ENCODE measurements at places on chromosomes 7 and 10.

DNA sequence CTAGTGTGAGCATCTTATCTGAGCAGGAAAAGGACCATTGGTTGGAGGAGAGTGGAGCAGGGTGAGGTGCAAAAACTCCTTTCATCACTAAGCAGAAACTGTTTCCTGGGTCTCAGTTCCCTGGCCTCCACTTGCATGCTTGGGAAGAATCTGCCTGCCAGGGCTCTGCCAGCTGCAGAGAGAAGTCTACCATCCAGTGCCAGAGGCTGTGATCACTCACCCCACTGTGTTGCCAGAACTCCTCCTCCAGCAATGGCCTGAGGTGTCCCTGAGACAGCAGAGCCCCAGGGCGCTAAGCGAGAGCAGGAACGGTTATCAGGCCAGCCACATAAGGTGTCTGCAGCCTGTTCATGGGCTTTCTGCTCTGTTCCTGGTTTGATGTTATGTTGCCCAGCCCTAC is 991.4 kb downstream of the CCSER2 start:
- no peak for DNase-seq

GRCh38 chr7:946256-946996 is 8.1 kb downstream of the ADAP1 start:
- DNase-seq, result no peak

DNA sequence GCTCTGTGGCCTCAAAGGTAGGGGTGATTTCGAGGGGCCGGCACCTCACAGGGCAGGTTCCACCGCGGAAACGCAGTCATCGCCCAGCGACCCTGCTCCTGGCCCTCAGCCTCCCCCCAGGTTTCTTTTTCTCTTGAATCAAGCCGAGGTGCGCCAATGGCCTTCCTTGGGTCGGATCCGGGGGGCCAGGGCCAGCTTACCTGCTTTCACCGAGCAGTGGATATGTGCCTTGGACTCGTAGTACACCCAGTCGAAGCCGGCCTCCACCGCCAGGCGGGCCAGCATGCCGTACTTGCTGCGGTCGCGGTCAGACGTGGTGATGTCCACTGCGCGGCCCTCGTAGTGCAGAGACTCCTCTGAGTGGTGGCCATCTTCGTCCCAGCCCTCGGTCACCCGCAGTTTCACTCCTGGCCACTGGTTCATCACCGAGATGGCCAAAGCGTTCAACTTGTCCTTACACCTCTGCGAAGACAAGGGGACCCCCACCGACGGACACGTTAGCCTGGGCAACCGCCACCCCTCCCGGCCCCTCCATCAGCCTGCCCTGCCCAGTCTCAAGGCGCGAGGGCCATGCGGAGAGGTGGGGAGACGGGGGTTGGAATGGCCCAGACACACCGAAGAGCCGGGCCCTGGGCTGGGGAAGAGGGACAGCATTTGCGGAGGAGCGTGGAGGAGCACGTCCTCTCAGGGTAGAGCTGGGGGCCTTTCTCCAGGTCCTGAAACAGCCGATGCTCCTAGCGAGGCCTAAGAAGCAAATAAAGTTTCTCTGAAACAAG is 6.0 kb downstream of the SHH start:
- no peak for DNase-seq

DNA sequence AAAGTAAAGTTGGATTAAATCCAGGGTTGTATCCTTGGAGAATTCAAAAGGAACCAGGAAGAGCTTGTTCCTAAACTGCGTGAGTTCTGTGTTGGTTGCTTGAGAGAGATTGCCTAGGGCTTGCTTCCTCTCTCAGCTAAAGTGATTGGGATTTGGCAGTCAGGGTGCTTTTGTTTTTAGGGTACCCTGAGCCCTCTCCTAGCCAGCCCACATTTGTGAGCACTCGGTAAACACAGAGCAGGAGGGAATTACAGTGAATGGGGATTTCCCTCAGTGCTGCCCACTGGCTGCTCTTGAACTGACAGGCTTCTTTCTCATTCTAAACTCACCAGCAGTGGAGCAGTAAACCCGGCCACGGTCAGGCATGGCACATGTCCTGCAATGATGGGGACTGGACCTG is 146.9 kb downstream of the TPST1 start:
- DNase-seq, result no peak

- no peak for DNase-seq
Observed at GRCh38 chr7:20795881-20796280, 9.2 kb upstream of the SP8 start.

GRCh38 chr7:140165422-140165821 is 11.4 kb downstream of the KDM7A start:
- no peak for DNase-seq

DNA sequence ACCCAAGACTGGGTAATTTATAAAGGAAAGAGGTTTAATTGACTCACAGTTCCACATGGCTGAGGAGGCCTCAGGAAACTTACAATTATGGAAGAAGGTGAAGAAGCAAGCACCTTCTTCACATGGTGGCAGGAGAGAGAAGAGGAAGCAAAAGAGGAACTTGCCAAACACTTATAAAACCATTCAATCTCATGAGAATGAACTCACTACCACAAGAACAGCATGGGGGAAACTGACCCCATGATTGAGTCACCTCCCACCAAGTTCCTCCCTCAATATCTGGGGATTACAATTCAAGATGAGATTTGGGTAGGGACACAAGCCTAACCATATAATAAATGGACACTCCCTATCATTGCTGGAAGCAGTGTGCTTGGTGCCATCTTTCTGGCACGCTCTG is 506.3 kb downstream of the CALN1 start:
- DNase-seq, result no peak

GRCh38 chr7:8325067-8325466 is 63.1 kb upstream of the ICA1 start:
- DNase-seq, result no peak

GRCh38 chr10:21670391-21670790 is 136.4 kb downstream of the MLLT10 start:
- no peak for DNase-seq

DNA sequence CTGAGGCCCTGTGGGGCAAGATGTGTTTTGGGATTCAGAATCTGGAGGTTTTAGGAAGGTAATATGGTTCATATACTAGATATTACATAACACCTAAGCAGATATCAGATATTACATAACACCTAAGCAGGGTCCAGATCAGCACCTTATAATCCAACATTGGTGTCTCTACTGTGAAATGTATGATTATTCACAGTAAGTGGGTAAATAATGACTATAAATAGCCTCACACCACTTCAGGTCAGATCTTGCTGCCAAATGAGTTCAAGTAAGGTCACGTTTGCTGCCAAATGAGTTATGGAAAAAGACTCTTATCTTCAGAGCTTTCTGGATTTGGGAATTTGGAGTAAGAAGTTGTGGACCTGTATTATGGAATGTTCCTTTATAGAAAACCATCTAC is 14.6 kb downstream of the ADRB1 start:
- DNase-seq, result no peak

DNA sequence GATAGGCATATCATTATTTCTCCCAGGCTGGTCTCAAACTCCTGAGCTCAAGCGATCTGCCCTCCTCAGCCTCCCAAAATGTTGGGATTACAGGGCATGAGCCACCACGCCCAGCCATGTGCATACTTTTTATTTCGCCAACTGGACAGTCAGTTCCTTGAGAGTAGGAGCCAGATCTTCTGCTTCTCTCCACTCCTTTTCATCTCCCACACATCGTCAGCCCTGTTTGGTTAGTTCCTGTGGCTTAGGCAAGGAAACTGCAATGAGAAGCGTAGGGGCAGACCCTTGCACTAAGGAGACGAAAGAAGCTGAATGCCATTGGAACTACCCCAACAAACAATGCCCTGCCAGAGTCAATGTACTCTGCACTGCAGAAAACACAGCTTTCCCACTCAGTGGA is 178.2 kb downstream of the TRIL start:
- DNase-seq, result no peak

- no peak for DNase-seq
Observed at GRCh38 chr10:114357515-114357996, 46.7 kb downstream of the AFAP1L2 start.

DNA sequence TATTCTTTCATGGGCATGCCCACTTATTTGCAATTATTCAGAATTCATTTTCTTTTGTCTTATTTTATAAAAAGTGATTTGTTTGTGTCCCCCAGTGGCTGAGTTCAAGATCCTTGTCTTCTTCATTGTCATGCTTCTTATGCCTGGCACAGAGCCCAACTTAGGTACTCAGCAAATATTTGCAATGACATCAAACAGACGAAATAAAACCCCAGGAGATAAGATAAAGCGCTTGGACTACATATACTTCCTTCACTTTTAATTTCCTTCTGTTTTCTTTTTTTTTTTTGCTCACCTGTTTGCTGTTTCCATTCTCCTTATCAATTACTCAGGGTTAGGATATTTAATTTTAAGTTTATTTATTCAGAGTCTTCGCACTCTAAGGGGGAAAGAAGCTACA is 225.0 kb downstream of the SDHAF3 start:
- no peak for DNase-seq

DNA sequence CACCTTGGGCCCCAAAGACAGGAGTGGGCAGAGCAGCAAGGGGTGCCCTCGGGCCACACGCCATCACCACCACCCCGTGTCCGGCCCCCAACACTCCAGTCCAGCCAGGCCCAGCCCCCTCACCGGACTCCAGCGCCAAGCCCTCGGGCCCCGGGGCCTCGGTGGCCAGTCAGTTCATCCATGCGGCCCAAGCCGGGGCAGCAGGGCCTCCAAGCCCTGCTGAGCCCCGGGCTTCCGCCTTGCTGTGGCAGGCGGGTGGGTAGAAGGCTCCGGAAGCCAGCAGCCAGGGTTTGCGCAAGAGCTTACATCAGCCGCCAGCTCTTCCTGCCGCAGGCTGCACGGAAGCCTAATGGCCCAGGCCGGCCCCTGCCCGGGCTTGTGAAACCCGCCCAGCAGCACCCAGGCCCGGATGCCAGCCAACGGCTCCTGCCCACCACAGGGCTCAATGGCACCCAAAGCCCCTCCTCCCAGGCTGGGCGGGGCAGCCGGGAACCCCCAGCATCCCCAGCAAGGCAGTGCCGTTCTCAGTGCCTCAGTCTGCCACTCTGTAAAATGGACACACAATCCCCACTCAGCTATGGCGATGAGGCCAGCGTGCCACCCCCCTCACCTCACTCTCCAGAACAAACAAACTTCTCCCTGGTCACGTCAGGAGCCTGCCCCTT is 26.5 kb downstream of the TNRC18 start:
- peak; percentile 58 for DNase-seq

GRCh38 chr10:19041171-19041570 is 7.4 kb upstream of the MALRD1 start:
- DNase-seq, result no peak

DNA sequence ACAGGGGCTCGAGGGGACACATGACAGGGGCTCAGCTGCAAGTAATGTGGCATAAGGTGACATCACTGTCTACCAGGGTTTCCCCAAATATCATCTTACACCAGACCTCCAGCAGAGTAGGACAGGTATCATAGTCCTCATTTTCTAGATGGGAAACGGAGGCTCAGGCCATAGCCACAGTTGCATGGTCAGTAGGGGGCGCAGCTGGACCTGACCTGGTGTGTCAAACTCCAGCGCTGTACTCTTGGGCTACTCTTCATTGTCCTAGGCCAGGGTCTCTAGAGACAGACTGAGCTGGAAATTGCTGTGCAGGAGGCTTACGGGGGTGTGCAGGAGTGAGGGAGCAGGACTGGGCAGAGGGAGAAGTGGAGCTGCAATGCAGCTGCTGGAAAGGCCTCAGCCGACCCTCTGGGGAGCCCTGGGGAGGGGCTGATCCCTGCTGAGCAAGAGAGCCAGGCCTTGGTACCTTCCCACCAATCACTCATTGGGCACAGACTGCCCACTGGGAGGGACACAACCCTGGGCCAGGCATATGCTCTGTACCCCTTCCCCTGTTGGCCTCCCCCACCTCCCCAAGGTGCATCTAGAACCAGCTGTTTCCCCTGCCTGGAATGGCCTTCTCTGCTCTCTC is 89.9 kb downstream of the CDH23 start:
- DNase-seq, result peak; percentile 23

- DNase-seq, result no peak
Observed at GRCh38 chr10:88996927-88997326, 6.3 kb downstream of the FAS start.

GRCh38 chr7:151884312-151885201 is 7.6 kb upstream of the PRKAG2 start:
- no peak for DNase-seq

DNA sequence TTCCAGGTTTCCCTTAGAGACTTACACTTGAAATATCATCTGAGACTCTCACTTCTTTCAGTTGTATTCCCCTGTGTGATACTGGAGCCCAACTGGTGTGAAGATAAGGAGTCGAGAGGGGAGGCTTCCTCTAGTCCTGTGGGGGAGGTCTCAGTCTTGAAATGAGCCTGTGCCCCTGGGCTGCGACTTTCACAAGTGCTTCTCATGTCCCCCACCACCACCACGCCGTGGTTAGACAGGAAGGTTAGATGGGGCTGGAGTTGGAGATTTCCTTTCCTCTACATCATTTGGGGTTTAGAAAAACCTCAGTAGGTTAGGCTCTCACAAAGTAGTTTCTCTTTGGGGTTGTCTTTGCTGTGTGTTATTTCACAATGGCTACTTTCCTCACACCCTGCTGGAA is 25.6 kb upstream of the MKX start:
- no peak for DNase-seq

- DNase-seq, result no peak
Observed at GRCh38 chr7:79410345-79410744, 43.1 kb downstream of the MAGI2 start.

DNA sequence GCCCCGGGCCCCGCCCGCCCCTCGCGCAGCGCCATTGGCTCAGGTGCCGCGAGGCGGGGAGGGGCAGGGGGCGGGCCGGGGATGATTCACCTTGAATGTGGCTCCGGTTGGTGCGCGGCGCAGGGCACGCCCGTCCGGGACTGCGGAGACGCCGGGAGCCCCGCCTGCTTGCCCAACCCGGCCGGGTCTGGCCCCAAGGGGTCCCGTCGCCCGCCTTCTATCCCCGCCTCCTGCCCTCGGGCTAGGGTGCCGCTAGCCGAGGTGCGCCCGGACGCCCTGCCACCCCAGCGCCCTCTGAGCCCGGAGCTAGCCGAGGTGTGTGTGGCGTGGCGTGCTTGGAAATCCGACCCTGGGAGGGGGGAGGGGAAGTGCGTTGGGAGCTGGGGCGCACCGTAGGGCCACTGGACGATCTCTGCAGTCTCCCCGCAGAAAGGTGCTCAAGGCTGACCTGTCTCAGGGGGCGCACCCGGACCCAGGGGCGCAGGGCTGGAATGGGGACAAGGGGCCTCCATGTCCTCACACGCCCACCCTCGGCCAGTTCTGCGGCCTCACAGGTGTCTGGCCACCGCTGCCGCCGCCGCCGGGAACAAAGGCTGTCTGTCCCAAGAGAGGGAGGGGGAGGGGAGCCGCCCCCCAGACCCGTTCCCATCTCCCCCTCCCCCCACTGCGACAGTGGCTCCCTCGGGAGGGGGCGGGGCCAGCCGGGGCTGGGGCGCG is 168.9 kb downstream of the NRF1 start:
- DNase-seq, result peak; percentile 54

- no peak for DNase-seq
Observed at GRCh38 chr10:102394801-102395399, 605 bp upstream of the NFKB2 start.

DNA sequence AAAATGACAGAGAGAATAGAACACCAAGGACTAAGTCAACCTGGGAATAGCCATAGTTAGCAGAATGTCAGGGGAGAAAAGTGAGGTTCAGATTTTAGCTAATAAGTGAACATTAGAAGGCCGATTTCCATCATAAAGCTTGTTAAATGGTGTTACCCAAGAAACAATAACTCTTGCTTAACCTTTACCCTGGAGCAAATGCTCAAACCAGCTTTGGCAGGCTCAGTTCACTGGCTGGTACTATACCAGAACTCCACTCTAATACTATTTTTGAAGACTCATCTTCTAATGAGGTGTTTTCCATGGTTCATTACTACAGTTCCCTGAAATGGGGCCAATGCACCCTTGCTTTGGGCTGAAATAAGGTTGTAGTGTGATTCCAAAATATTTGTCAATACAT is 61.3 kb downstream of the RNLS start:
- DNase-seq, result no peak
